ENCODE measurements at places on chromosomes 7 and 10.
A peak's percentile ranks its signal among the peaks of the same experiment; 100 is the strongest.

GRCh38 chr10:21022821-21023220 lies 125.7 kb upstream of the NEBL start:
- no peak for DNase-seq

GRCh38 chr7:130189343-130189742 lies 15.9 kb downstream of the TMEM209 start:
- no peak for DNase-seq

- DNase-seq = no peak
Observed at GRCh38 chr7:1981878-1982230, 250.9 kb downstream of the MAD1L1 start.

GRCh38 chr7:81674431-81674830 lies 95.4 kb downstream of the HGF start:
- DNase-seq = no peak

GRCh38 chr7:131563918-131564317 lies 7.5 kb upstream of the PODXL start:
- DNase-seq = no peak

GRCh38 chr10:101818872-101819633 lies 809 bp upstream of the OGA start:
- DNase-seq = no peak

- DNase-seq = no peak
Observed at GRCh38 chr10:58590152-58590840, 77.6 kb downstream of the BICC1 start.

- no peak for DNase-seq
Observed at GRCh38 chr10:85608706-85609105, 757.9 kb downstream of the GRID1 start.

DNA sequence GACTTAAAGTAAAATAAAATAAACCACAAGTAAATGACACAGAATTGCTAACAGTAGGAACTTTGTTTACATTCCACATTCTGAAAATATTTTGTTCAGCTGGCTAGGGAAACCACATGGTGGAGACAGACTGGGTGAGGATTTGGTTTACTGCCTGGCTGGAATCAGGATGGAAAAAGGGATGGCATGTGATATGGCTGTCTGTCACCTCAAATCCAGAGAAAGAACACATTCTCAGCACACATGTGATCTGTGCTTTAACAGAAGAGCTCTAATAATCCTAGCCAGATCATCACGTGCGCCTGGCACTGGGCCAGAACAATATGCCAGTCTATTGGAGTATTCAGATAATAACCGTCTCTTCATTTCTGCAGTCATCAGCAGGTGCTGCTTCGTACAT lies 90.9 kb upstream of the PIP4K2A start:
- DNase-seq = peak; percentile 77

- no peak for DNase-seq
Observed at GRCh38 chr7:136275794-136276193, 298.6 kb upstream of the MTPN start.

- DNase-seq = no peak
Observed at GRCh38 chr7:142176901-142177300, 65.4 kb downstream of the MGAM2 start.

DNA sequence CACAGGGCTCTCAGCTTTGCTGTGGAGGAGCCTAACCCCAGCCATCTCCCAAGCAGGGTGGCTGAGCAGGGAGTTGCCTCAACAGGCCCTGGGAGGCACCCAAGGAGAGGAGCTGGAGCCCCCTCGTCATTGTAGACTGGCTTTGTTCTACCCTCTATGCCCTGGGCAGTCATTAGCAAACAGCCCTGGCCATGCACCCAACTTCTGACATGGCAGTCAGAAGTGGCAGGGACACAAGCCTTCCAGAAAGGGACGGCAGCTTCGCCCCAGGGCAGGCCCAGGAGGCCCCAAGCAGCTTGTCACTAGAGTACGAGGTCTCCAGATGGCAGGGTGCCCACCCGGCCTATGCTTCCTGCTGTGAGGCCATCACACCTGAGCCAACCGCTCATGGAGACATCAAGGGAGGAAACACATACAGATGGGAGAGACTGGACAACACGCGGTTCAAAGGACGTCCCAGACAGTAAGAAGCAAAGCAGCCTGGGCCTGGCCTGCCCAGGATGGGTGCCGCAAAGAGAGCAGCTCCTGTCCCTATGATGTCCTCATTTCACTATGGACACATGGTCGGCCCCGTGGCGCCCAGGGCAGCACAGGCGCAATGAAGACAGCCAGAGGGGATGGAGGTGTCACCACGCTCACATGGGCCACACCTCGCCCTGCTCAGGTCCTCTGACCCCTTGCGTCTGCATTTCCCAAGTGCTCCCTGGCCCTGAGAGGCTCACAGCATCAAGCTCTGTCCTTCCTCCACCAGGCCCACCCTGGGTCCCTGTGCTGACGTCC lies 190.9 kb upstream of the CXCL12 start:
- DNase-seq = no peak

GRCh38 chr7:22823142-22823497 lies 471 bp upstream of the TOMM7 start:
- no peak for DNase-seq

DNA sequence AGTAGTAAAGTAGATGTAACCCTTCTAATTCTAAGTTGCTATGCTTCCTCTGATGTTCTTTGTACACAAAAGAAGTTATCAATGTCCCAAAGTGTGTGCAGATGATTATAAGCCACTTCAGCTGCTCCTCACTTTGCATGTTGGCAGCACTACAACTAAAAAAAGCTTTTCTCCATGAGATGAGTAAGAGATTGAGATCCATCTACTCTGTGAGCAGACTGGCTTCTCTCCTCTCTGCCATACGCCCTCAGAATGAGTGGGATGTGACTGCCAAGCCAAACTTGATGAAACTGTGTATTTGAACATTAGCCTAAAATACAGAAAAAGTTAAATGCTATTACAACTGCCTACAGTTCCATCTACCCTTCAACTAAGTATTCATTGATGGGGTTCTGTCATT lies 102.9 kb upstream of the ETV1 start:
- DNase-seq = no peak

DNA sequence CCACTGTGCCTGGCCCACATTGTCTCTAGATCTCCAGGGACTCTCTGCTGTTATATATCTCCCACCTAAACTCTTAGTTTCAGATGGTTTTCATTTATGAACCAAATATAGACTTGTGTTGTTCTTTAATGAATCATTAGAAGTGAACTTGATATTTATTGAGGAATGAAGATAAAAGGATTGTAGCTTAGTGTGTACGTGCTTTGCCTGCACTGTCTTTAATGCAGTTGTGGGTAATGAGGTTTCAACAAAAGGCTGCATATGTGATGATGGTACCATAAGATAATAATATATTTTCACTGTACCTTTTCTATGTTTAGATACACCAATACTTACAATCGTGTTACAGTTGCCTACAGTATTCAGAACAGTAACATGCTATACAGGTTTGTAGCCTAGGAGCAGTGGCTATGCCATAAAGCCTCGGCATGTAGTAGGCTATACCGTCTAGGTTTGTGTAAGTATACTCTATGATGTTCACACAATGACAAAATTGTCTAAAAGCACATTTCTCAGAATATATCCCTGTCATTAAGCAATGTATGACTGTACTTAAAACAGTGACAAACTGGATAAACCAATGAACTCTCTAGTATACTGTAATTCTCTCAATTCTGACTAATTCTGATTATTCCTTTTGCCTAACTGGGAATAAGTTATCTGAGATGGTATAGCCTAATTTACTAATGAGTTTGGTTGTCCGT lies 25.2 kb downstream of the VCL start:
- DNase-seq = no peak

DNA sequence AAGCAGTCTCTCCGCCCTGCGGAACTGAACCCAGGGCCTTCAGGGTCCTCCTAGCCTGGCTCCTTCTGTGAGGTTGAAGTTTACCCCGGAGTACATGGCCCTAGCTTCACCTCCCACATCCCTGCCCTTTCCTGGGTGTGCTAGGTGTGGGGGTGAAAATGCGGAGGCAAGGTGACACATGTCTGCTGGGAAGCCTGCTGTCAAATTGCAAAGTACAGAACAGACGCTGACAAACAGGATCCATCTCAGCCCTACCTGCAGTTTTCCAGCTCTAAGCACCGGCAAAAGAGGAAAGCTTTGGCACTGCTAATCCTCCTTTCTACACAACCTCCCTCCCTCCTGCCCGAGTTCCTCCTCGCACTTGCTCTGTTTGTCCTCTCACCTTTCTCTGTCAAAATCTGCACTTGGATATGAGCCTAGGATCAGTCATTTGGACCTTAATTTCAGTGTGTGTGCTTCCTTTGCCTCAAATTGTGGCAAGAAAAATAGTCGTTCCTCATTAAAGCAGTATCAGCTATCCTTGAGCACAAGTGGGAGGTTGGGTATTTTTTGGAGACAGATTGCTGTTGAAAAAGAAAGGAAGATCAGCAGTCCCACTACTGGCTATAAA lies 14.4 kb upstream of the GPR15LG start:
- no peak for DNase-seq

- DNase-seq = no peak
Observed at GRCh38 chr10:128314686-128315085, 188.5 kb upstream of the MKI67 start.

GRCh38 chr10:32163762-32164148 lies 107.5 kb upstream of the KIF5B start:
- no peak for DNase-seq

GRCh38 chr7:127186686-127187085 lies 66.1 kb downstream of the GRM8 start:
- no peak for DNase-seq

- DNase-seq = no peak
Observed at GRCh38 chr7:7202375-7202720, 20.0 kb downstream of the C1GALT1 start.

GRCh38 chr7:50281680-50282445 lies 22.7 kb upstream of the IKZF1 start:
- no peak for DNase-seq

GRCh38 chr7:6256109-6256483 lies 16.3 kb downstream of the CYTH3 start:
- no peak for DNase-seq

- no peak for DNase-seq
Observed at GRCh38 chr10:48470893-48471805, 133.7 kb downstream of the ARHGAP22 start.

- DNase-seq = no peak
Observed at GRCh38 chr7:74226633-74227032, 16.8 kb downstream of the LAT2 start.

- DNase-seq = no peak
Observed at GRCh38 chr7:100373261-100373831, at the start of gene PILRA. Gene PILRA, plus strand, starts transcription at chr7:100373487. Its CDS starts 170 bp downstream, at chr7:100373657.

DNA sequence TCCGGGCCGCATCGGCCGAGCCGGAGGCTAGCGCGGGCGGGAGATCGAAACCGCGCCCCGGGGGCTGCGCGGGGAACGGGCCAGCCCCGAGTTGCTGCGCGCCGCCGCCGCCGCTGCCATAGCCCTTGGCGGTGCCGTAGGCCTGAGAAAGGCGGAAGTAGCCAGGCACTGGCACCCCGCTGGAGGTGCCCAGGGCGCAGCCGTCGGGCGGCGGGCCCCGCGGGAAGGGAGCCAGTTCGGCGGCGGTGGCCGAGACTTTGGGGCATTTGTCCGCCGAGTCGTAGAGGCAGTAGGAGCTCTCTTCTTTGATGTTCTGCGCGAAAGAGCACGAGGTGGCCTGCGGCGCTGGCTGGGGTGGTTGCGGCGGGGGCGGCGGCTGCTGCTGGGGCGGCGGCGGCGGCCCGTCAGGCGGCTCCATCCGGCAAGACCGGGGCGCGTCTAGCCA lies 587 bp downstream of the HOXA10 start:
- DNase-seq = no peak

DNA sequence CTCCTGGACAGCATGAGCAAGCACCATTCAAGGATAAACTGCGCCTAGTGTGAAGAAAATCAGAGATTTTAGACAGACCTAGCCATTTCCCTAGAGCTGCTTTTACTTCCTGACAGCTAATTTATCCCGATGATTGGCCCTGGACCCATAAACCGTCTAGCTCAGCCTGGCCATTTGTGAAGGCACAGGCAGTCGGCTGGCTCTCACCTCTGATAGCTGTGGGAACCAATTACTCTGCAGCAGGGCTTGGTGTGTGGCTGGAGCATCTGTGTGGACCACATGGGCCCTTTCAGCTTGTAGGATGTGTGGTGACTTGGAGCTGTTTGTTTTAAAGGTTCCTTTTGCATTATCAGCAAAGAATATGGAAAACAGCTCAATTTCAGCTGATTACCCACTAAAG lies 111.1 kb upstream of the NPY start:
- DNase-seq = no peak

Data from NCI-H187 (cell line).